Stimulated activated CD4-positive, alpha-beta T cell treated with anti-CD3 and anti-CD28 coated beads, TNF-alpha, amount 100 ng/mL, for 1 hour (primary cell): ENCODE measurements at places on chromosomes 11 and 22.

- DNase-seq = no peak
Observed at GRCh38 chr11:104699981-104700380, 198.3 kb downstream of the CASP12 start.

- no peak for DNase-seq
Observed at GRCh38 chr22:48700566-48701295, 1126.9 kb downstream of the BRD1 start.

GRCh38 chr11:99814738-99815137 lies 794.0 kb downstream of the CNTN5 start:
- DNase-seq = no peak

- DNase-seq = no peak
Observed at GRCh38 chr22:20862540-20862939, 3.7 kb downstream of the SNAP29 start.

DNA sequence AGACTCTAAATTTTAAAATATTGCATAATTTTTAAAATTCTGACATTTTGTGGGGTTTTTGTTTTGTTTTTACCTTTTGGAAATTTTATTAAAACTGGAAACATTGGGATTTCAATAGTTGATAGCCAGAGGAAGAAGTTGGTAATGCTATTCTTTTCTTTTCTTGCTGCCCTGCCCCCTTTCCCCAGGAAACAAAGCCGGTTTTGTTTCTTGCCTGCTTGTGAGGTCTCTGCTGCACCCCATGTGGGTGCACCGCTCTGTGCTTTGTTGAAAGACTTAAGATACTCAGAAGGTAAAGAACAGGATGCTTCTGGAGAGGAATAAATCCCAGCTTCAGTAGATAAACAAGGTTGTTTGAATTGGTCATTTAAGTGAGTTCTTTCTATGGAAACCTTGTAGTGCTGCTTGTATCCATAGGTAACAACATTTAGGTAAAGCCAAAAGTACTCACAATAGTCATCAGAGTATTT lies 87.5 kb downstream of the YAP1 start:
- DNase-seq = no peak

GRCh38 chr11:58688789-58689503 lies 42.8 kb downstream of the GLYAT start:
- no peak for DNase-seq

- no peak for DNase-seq
Observed at GRCh38 chr11:114084414-114084813, 24.9 kb downstream of the ZBTB16 start.

- no peak for DNase-seq
Observed at GRCh38 chr11:115425816-115426215, 78.4 kb downstream of the CADM1 start.

GRCh38 chr22:50504369-50505211 lies 2.9 kb downstream of the LMF2 start:
- no peak for DNase-seq

GRCh38 chr22:49570032-49570848 lies 257.4 kb downstream of the BRD1 start:
- DNase-seq = no peak

DNA sequence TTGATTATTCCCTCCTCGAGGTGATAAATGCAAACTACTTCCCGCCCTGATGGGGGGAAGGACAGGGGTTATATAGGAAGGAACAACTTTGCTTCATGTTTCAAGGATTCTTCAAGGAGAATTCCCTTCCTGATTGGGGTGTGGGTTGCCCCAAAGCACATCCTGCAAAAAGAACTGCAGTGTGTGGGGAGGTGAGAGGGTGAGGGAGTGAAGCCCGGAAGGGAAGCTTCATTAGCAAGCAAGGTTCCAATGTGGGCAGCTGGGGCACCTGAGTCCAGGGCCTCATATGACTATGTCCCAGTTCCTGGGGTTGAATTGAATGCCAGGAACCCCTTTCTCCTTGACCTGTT lies 326.0 kb downstream of the MN1 start:
- DNase-seq = no peak

- no peak for DNase-seq
Observed at GRCh38 chr11:130295657-130296056, 19.1 kb downstream of the ZBTB44 start.

- DNase-seq = no peak
Observed at GRCh38 chr11:105074166-105074530, 29.0 kb upstream of the CARD16 start.

GRCh38 chr11:12822392-12823022 lies 148.3 kb downstream of the TEAD1 start:
- no peak for DNase-seq

DNA sequence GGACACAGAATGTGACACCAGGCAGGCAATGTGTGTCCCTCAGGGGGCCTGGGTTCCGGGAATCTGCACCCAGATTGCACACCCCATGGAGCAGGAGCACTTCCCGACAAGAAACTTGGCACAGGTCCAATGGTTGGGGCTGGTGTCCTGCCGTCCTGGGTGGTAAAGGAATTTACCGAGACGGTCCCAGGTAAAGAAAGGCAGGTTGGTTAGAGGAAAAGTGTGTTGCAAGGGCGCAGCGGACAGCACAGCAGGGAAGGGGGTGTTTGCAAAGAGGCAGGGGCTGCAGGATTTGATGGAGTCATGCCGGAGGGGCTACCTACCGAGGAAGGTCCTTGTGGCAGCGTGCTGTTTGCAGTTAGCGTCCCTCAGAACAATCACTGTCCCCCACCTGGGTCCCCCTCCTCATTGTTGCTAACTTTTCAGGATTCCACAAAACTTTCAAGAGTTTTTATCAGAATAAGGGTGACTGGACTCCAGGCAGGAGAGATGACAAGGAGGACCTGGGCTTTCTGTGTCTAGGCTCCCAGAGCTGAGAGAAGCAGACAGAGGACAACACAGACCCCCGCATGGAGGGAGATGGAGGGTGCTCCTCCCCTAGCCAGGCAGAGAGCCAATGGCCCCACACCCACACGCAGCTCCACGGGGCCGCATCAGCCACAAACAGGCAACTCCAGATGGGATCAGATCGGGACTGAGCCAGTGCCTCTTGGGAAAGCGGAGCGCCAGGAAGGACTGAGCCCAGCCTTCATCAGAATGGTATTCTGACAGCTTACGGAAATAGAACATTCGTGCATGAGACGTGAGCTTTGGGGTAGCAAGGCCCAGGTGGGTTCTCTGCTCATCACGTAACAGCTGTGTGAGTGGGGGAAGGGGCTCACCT lies 1423.9 kb downstream of the BRD1 start:
- DNase-seq = no peak

DNA sequence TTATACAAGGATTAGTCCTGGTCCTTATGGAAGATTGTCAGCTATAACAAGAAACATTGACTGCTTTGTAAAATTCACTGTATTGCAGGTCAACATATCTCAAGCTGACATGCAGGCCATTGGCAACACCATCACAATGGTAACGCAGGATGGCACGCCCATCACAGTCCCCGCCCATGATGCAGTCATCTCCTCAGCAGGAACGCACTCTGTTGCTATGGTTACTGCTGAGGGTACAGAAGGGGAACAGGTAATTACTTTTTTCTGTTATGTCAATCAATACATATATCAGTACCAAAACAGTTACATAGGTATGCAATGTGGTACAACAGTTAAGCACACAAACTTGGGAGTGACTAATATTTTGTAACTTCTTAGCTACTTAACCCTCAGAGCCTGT lies 55.3 kb downstream of the ZNF143 start:
- no peak for DNase-seq

GRCh38 chr11:61918938-61919704 lies 1.8 kb upstream of the RAB3IL1 start:
- DNase-seq = no peak

- no peak for DNase-seq
Observed at GRCh38 chr11:19525276-19525675, 187.4 kb upstream of the NAV2 start.

- no peak for DNase-seq
Observed at GRCh38 chr22:46707827-46708570, 30.1 kb downstream of the CERK start.

GRCh38 chr11:15687342-15687741 lies 572.6 kb downstream of the INSC start:
- DNase-seq = no peak

DNA sequence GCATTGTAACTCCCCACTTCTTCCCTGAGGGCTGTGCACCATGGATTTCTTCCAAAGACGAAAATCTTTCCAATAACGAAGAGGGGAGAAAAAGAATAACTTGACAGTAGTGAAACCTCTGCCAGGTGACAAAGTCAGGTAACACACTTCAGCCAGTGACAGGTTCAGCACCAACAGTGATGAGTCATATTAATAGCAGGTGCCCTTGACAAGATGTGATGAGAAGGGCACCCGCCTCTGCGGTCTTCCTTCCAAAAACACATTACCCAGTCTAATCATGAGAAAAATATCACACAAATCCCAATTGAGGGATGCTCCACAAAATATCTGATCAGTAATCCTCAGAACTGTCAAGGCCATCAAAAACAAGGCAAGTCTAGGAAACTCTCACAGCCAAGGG lies 157.8 kb downstream of the EFCAB6 start:
- no peak for DNase-seq

DNA sequence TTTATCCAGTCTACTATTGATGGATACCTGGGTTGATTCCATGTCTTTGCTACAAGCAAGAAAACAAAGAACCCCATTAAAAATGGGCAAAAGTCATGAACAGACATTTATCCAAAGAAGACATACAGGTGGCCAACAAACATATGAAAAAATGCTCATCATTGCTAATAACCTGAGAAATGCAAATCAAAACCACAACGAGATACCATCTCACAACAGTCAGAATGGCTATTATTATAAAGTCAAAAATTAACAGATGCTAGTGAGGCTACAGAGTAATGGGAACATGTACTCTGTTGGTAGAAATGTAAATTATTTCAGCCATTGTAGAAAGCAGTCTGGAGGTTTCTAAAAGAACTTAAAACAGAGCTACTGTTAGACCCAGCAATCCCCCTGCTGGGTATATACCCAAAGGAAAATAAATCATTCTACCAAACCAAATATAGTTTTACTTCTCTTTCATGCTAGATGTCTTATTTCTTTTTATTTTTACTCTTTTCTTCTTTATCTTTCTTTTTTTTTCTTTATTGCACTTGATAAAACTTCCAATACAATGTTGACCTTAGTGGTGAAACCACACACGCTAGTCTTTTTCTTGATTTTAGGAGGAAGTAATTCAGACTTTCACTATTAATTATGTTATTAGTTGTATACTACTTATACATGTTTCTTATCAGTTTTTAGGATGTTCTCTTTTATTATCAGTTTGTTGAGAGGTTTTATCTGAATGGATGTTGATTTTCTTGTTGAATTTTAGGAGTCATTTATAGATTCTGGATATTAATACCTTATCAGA lies 14.3 kb downstream of the TRIM22 start:
- no peak for DNase-seq

GRCh38 chr11:79030448-79030847 lies 410.4 kb downstream of the TENM4 start:
- no peak for DNase-seq

DNA sequence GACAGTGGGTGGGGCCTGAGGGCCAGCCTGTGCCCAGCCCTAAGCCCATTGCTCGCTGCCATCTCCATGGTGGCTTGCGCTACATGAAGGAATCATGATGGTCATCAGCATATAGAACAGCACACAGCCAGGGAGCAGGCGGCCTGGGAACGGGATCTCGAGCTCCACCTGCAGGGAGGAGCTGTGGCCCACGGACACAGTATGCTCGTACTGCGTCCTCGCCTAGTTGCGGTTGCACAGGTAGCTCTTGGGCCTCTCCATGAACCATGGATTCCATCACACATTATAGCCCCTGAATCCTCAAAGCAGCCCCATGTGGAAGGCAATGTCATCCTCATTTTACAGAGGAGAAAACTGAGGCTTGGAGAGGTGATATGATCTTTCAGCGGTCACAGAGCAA lies 15.1 kb downstream of the SEC14L4 start:
- no peak for DNase-seq

DNA sequence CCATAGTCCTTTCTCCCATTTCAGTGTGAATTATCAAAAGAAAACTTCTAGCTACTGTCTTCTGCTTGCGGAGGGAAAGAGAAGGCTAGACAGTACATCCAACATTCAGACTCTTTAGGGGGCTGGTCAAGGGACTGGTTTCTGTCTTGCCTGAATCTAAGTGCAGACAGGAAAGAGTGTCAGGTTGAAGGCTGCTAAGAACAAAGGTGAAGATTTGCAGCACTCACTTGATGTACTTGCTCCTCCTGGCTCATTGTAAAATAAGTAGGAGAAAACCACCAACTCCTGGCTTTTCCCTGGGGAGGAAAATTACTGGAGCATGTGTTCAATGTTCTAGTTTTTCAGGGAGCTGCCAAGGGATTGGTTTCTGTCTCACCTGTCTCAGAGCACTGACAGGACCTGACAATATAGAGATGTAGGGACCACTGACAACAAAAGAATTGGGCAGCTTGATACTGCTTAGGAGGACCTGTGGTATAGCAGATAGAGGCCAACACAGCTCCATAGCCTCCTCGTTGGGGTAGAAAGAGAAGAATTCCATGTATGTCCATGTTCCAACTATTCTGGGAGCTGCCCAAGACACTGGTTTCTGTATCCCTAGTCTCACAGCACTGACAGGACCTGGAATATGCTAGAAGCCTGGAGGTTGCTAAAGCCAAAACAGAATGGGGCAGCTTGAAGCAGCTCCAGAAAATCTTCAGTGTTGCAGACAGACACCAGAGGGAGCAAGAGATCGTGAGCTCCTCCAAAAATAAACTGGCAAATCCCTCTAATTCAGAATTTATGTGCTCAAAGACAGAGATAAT lies 39.7 kb upstream of the MMP12 start:
- no peak for DNase-seq

DNA sequence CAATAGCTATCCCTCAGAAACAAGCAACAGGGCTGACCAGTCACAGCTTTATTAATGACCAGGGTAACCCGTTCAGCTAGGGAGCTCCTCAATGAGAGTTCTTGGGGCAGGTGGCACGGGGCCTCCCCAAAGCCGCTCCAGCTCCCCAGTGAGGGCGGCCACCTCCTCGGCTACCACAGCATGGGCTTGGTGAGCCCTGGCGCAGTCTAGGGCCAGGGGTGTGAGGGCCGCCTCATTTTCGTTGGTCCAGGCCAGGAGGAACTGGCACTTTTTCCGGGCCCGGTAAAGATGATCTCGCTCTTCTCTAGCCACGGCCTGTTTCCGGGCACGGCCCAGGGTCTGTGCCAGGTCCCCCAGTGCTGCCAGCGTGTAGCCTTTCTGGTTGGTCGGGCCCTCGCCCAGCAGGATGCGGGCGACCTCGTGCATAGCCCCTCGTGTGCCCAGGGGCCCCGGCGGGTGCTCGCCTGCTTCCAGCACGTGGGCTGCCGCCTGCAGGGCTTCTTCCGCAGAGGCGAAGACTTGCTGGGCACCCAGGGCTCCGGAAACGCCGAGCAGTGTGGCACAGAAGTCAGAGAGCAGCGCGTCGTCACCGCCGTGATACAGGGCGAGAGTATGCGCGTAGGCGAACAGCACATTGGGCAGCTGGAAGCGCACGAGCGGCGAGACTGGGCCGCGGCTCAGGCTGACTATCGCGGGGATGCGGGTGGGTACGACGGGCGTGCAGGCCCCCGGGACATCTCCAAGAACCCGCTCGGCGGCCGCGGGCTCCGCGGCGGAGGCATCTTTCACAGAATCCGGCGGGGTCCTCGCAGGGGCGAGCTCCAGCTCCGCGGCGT lies 913 bp downstream of the ZNHIT2 start:
- DNase-seq = no peak
